ENCODE measurements at places on chromosomes 11 and 22.

DNA sequence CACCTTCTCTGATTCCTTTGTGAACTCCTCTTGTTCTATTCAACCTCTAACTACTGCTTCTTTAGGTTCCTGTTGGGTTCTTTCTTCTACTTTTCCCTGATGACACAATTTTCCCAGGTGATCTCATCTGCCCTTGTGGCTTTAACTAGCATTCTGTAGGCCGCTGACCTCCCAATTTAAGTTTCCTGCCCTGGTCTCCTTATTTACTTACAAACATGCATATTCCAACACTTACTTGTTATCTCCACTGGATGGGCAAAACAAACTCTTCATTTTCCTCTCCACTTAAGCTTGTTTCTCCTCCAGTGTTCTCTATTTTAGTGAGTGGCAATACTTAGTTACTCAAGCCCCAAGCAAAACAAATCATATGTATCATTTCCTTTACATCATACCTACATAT, 734.5 kb downstream of the METTL15 start:
- no peak for DNase-seq

DNA sequence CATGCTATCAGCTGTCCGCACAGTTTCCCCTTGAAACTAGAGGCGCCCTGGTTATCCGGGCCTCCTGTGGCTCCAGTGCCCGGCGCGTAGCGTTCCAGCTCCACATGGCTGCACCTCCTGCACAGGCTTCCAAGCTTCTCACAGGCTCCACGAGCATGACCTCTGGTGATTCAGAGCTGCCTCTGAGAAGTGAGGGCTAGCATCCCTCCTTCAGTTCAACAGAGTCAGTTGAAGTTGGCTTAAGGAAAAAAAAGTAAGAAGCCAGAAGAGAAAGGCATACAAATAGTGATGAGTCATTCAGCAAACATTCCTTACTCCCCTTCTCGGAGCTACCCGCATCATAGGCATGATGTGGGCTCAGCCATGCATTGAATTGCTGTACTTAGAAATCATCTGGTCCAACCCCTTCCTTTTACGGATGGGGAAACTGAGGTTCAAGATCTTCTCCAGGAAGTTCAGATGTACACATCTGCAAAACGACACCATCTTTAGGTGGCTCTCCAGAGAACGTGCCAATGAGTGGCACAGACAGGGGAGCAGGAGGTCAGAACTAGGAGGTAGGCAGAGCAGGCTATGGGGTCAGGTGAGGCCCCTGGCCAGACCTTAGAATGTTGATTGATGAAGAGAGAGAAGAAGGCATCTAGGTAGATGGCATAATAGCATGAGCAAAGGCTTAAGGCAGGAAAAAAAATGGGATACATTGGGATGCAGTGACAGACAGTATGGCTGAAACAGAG, 216.3 kb upstream of the TBCEL start:
- no peak for DNase-seq

GRCh38 chr11:1547467-1548098, 24.5 kb downstream of the DUSP8 start:
- DNase-seq, result no peak

GRCh38 chr11:126512741-126513715, 157.5 kb downstream of the ST3GAL4 start:
- no peak for DNase-seq

GRCh38 chr11:10728789-10729472, 22.1 kb upstream of the CTR9 start:
- DNase-seq, result no peak

DNA sequence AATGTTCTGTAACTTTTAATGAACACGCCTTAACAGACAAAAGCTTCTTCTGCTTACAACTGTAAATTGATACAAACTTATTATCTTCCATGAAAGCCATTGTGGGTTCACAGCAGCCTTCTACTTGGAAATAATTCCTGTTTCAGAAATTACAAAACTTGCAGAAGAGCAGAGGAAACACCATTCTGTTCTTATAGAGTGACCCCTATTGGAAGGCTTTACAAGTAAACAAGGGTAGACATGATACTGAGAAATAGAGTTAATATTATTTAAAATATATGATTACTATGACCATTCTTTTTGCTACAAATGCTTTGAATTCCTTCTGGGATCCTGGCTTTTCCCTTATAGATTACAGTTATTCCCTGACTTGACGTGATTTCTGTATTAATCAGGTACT, 32.4 kb upstream of the KCNA4 start:
- no peak for DNase-seq

DNA sequence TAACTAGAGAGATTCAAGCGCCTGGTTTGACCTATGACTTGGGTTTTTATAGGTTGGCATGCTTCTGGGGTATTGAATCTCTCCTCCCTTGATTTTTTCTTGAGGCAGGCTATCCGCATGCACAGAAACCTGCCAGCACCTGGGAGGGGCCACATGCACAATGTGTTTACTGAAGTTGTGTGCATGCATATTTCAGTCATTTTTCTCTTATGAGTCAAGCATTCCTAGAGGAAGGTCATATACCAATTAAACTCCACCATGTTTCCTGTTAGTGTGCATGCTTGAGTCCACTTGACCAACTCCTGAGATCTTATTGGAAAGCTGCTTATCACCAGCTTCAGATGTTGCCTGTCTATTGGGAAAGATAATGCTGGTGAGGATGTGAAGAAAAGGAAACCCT, 1718.4 kb downstream of the LRRC4C start:
- DNase-seq, result no peak

DNA sequence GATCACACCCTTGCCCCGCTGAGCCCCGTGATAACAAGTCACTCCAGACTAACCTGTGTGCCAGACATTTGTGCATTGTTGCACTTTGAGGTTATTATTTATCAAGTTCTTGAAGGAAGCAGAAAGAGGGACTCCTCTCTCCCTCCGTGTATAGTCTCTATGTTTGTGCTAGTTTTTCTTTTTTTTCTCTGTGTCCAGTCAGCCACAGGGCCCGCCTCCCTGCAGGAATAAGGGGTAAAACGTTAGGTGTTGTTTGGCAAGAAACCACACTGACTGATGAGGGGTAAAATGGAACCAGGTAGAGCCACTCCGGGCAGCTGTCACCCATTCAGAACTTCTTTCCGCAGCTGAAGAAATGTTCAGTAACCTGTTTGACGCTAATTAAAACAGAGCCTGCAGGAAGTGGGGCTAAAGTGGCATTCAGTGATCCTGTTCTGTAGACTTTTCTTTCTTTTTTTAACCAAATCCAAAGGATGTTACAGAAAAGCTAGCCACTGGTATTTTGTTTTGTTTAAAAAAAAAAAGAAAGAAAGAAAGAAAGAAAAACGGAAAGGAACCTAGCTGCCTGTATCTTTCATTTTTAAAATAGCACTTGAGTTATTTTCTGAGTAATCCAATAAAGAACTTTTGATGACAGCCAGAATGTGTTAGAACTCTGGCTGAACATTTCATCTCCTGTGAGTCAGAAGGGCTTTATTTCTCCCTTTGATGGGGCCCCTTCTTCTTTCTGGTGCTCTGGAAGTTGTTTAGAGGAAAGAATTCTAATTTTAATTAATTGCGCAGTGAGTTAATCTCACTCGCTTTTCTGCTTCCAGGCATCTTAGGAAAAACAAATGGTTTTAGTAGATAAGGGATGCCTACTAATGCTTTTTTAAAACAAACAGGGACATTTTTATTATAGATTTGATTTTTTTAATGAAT, 58.2 kb downstream of the COMMD9 start:
- no peak for DNase-seq

GRCh38 chr11:43493431-43493830, 134.7 kb downstream of the TTC17 start:
- no peak for DNase-seq

GRCh38 chr11:120622189-120622875, 110.8 kb downstream of the GRIK4 start:
- no peak for DNase-seq

GRCh38 chr22:22847241-22847640, 40.4 kb upstream of the IGLL5 start:
- no peak for DNase-seq

GRCh38 chr11:62125881-62126280, 2.1 kb downstream of the INCENP start:
- DNase-seq, result no peak

DNA sequence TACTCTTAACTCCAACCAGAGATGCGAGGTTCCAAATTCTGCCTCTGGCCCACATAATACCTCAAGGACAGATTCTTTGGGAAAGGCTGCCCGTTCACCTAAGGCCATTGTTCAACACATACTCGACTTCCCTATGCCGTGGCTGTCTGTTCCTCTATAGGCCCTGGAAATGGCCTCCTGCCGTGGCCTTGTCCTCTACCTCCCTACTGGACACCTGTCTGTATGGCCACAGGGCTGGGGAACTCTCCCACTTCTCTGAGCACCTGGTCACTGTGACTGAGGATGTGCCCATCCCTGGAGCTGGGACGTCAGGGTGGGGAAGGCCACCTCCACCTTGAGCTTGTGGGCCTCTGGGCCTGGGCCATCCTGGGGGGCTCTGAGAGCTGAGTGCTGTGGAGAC, 340.5 kb upstream of the B3GAT1 start:
- DNase-seq, result no peak

DNA sequence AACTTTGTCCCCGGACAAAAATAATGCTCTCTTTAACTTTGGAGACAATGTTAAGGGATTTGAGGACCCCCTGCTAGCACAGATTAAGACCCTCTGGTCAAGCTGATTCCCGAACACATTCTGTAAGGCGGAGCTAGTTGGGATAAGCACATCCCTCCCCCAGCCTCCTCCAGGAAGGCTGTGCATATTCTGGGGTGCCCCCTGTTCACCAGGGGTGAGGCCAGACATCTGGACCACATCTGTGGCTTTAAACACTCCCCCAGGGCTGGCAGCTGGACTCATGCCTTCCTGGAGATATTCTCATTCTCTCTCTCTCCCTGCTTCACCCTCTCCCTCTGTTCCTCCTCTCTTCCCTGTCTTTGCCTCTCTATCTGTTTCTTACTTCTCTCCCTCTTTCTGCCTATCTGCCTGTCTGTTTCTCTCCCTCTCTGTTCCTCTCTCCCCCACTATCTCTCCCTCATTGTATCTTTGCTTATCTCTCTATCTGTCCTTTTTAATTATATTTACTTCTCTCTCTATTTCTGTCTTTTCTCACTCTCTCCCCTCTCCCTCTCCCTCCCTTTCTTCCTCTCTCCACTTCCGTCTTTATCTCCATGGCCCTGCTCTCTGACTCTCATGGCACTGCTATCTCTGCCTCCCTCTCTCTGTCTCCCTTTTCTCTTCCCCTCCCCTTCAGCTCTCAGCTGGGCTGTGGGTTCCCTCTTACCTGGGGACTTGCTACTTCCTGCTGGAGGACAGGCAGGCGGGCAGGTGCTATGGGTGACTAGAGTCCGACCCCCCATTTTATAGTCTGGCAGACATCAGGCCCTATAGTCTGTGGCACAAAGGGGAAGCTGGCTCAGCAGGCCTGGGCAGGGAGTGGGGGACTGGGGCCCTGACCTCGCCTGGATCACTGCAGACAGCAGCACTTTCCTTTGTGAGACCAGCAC, at the start of gene CRYBB1:
CRYBB1 (minus strand) TSS at position 757 of the 929 bp plus-strand sequence. CDS start 1,708 bp downstream, outside the sequence.
- no peak for DNase-seq

DNA sequence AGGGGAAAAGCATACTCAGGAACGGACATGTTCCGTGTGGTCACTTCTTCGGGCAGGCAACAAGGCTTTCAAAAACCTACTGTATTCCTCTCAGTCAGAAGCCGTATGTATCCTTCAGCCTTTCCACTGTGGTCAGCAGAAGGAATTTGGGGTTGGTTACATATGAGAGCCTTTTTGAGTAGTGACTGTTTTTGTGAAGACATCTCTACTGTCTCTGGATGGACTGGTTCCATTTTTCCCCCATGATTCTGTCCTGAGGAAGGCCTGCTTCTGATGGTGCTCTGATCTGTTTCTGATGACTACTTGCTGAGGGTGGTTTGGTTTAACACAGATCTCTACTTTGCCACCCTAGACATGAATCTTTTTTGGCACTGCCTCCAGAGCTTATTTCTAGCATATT, 63.7 kb upstream of the HORMAD2 start:
- DNase-seq, result no peak

DNA sequence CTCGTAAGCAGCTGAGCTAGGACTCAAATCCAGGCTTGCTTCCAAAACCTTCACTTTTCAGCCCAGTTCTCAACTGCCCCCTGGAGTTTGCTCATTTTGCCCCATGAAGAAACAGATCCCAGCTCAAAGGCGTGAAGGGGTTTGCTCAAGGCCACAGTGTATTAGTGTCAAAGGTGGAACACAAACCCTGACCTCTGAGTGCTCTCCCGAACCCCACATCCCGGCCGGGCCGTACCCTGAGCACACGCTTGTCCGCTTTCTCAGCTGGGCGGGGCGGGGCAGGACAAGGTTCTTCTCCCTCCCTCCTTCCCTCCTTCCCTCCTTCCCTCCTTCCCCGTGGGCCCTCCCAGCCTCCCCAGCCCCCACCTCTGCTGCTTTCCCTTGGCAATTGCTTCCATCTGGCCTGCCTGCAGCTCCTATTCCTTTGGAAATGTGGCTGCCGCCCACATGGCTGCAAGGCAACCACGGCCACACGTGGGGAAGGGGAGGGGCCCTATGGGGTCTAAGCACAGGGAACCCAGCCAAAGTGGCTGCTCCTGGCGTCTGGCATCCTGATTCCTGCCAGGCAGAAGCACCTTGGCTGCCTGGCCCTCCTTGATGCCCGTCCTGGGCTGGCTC, 4.1 kb downstream of the ST3GAL4 start:
- DNase-seq, result no peak

DNA sequence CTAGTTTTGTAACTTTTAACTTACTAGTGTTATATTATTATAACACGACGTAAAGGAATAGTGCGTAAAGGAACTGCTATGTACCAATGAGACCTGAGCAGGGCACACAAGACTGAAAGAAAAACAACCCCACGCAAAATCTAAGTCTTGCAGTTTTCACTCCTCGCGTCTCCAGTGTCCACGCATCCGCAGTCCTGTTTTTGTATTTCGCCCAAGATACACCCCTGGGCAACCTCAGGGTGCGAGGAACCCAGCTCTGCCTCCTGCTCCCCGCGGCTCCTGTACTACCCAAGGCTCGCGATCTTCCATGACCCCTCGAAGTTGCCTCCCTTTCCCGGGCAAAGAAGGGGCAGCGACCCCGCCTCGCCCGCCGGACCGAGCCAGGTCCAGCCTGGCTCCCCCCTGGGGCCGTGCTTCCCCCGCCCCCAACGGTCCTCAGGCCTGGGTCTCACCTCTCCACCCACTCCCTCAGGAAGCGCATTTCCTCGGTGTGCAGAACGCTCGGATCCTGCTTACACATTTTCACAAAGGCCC, 393 bp downstream of the ST13 start:
- DNase-seq, result no peak

DNA sequence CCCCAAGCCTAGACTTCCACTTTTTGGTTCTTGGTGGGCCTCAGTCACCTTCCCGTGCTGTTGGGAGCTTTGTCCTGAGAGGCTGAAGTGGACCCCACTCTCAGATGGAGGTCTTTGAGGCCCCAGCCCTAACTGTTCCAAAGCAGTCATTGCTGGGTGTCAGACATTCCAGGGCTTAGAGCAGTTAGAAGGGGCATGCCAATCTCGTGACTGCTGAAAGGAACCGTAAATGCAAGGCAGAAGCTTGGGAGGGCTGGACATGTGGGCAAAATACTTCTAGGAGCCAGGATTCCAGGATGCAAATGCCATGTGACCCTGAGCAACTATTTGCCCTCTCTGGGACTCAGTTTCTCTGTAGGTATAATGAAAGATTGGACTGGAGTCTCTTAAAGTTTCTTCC, 118.8 kb upstream of the CRYBB3 start:
- no peak for DNase-seq

Data from activated effector memory CD4-positive, alpha-beta T cell treated with Interleukin-2 at 50 U/mL for 16 hours (primary cell).